ENCODE measurements at places on chromosomes 7 and 10. TPM values are rescaled to one million over a fixed set of nuclear protein-coding genes. Genes with fewer than 3 reads are reported as not detected.

Gene UCMA
- total RNA-seq: not detected

Gene NAT16
- total RNA-seq: 2.2 TPM

Gene IFIT1B
- total RNA-seq: 0.49 TPM

Gene WDR86
- 51.1 TPM for total RNA-seq

Gene PMS2
- 26.6 TPM for total RNA-seq

Gene C10orf67
- 0.25 TPM for total RNA-seq

Gene PTPRN2
- 47.7 TPM for total RNA-seq

Gene ZNF746
- 17.2 TPM for total RNA-seq

Gene PIK3AP1
- total RNA-seq: 1.5 TPM

Gene NEUROG3
- not detected for total RNA-seq

Gene MRM2
- total RNA-seq: 14.3 TPM

Gene MCU
- 34.7 TPM for total RNA-seq

Gene ZC3HAV1
- 3.7 TPM for total RNA-seq

Gene ZSWIM8
- 24.8 TPM for total RNA-seq

Gene RPP30
- total RNA-seq: 57.3 TPM

Gene ASB10
- total RNA-seq: not detected

Gene RTKN2
- total RNA-seq: 3.7 TPM

Gene CRYGN
- total RNA-seq: 0.25 TPM

Gene KNDC1
- 9.8 TPM for total RNA-seq

Gene PDGFA
- 19.7 TPM for total RNA-seq

Gene GNG11
- 5.4 TPM for total RNA-seq

Gene FZD8
- total RNA-seq: 16.0 TPM

Gene VPS37D
- 14.5 TPM for total RNA-seq
